ENCODE measurements at places on chromosomes 2 and 18.
A peak's percentile ranks its signal among the peaks of the same experiment; 100 is the strongest.

DNA sequence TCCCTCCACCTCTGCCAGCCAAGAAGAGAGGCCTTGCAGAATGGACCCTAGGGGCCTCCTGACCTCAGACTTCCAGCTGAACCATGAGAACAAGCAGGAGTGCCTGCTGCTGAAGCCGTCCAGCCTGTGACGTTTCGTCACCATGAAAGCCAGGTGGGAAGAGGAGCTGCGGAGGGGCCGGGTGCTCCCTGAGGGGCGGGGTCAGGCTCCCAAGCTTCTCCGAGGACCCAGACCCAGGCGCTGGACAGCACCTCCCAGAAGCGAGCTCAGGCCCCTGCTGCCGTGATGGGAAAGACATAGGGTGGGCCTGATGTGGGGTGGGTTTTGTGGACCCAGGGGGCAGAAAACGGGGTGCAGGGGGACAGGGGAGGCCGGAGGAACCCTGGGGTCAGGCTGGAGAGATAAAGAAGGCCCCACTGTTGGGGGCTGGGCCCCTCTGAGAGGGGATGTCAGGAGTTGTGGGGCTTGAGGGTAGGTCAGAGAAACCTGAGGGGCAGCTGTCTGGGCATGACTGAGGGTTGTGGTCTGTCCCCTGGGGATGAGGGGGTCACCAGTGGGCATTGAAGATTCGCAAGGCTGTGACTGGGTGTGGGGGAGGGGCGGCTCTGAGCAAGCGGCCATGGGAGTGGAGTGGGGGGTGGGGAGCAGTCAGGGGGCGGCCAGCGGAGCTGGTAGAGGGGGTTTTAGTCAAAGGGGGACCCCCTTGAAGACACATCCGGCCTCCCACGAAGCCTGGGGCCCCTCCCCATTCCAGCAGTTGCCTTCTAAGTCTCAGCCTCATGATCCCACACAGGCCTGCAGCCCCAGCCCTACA is 73.4 kb upstream of the ODC1 start:
- DNase-seq = no peak

- DNase-seq = no peak
Measured at GRCh38 chr2:21837168-21837960, 713.6 kb downstream of the TDRD15 start.

GRCh38 chr2:59398081-59398480 is 1155.4 kb downstream of the BCL11A start:
- no peak for DNase-seq

- DNase-seq = no peak
Measured at GRCh38 chr18:3179430-3180089, 40.2 kb downstream of the MYOM1 start.

GRCh38 chr18:48996901-48997463 is 46.2 kb upstream of the SMAD7 start:
- no peak for DNase-seq

- no peak for DNase-seq
Measured at GRCh38 chr18:24600076-24600654, 139.7 kb downstream of the HRH4 start.

DNA sequence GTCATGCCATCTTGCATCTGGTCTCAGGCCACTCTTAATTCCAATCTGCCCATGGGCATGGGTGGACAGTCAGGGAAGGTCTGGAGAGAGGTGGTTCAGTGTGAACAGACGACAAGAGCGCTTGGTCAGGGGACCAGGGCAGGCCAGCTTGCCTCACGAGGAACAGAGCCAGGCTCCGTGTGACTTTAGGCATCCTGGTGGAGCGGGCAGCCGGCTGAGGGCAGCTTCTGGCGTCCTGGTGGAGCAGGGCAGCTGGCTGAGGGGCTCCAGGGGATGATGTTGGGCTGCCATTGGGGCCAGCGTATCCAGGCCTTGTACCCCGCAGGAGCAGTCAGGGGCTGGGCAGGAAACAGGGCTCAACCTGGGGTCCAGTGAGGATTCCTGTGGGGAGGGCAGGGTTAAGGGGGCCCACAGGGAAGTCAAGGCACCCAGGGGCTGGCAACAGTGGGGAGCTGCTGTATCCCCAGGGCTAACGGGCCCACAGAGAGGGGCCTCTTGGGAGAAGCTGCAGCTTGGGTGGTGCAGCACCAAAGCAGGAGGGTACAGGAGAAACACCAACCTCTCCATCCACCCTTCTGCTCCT is 197.9 kb upstream of the TWIST2 start:
- DNase-seq = no peak

GRCh38 chr2:231568785-231569435 is 23.8 kb upstream of the TEX44 start:
- DNase-seq = no peak

GRCh38 chr2:113201496-113202304 is 27.9 kb downstream of the PSD4 start:
- no peak for DNase-seq

GRCh38 chr2:143685421-143686078 is 556.3 kb downstream of the ARHGAP15 start:
- no peak for DNase-seq

DNA sequence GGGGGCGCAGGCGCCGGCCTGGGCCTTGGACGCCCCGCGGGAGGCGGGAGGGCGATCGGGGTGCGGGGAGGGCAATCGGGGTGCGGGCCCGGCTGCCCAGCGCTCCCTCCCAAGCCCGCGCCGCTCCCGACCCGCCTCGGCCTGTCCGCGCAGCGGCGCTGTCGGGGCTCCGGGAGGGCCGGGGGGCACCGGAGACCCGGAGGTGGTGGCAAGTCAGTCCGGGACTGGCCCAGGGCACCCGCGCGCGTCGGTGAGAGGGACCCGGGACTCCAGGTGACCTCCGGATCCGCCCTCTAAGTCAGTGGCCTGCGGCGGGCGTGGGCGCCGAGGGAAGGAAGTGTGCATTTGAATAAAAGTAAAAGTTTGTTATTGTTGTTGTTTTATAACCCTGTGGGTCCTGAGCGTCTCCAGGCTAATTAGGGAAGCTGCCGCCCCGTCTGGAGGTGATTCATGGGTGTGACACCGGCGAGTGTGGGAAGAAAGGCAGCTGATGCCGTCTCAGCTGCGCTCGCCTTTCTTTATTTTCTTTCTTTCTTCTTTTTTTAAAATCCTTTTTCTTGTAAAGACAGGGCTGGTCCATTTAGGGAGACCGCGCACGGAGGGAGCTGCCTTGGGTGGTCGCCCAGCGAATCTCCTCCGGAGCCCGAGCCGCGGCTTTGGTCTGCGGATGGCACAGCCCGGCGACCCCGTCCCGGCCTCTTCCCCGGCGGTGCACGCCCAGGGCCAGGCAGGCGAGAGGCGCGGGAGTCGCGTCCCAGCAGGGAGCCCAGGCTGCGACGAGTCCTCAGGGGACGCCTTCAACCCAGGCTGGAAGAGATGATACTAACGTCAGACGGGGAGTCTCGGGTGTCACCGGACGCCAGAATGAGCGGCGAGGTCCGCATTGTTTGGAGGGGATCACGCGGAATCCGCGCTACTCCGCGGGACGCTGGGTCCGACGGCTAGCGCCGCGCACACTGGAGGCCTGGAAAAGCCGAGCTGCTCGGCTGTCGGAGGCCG is 627 bp upstream of the CRACDL start:
- DNase-seq = peak; percentile 18

GRCh38 chr2:198546122-198546521 is 741.7 kb downstream of the PLCL1 start:
- no peak for DNase-seq

DNA sequence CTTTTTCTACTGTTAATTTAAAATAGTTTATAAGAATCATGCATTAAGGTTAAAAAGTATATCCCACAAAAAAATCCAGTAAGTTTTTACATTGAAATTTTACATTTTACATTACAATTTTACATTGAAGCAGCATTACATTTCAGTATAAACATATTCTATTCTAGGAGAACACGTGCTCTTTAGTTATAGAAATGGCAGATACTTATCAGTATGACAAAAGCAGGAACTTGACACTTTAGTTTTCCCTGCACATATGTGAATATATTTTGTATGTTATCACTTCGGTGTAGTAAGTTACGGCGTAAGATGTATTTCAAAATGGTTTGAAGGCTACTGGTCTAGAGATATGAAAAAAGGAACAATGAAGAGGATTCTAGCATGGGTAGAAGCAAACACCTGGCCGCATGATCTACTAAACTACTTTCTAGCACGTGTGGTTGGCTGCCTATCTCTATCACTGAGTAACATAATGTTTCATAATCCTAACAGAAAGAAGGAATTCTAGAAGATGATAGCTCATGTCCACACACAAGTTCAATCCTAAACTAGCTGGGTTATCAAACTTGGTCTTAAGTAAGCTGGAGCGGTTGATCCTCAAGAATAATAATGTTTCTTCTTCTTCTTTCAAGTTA is 5.4 kb downstream of the IMMT start:
- DNase-seq = no peak

DNA sequence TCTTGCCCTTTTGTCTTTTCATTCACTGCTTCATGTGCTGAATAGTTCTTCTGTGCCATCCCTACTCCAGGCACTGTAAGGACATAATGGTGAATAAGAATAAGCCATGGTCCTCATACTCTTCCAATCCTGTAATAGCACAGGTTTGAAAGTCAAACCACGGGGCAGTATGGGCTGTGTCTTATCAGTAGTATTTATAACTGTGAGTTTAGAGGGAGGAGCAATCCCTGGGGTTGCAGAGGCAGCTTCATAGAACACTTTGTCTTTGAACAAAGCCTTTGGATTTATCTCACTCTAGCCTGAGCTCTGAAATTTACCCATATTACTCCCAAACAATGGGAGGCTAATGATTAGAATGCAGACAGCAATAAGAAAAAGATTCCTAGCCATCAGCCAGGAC is 30.2 kb upstream of the ALK start:
- DNase-seq = no peak

GRCh38 chr2:206274434-206275311 is at the start of gene ZDBF2:
Gene ZDBF2 (plus strand): TSS chr2:206274663. CDS start chr2:206281850, 7,187 bp downstream.
- DNase-seq = peak; percentile 56

- DNase-seq = no peak
Measured at GRCh38 chr2:238754259-238754658, 93.6 kb upstream of the TWIST2 start.

GRCh38 chr2:24497685-24498084 is 6.6 kb downstream of the NCOA1 start:
- DNase-seq = no peak

DNA sequence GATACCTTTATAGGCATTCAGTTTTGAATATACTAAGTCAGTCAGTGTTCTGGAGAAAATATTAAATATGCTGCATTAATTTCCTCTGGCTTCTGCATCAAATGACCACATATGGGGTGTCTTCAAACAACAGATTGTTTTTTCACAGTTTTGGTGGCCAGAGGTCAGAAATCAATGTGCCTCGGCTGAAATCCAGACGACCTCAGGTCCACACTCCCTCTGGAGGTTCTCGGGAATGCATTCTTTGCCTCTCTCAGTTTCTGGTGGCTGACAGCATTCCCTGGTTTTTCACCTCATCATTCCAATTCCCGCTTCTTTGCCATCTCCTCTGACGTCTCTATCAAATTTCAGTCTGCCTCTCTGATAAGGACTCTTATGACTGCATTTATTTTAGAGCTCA is 142.3 kb downstream of the ZNF407 start:
- DNase-seq = no peak

- no peak for DNase-seq
Measured at GRCh38 chr2:78817430-78817829, 208.1 kb upstream of the REG3G start.

GRCh38 chr2:181574321-181574720 is 82.6 kb downstream of the CERKL start:
- DNase-seq = no peak

- no peak for DNase-seq
Measured at GRCh38 chr2:197997083-197997541, 192.7 kb downstream of the PLCL1 start.

DNA sequence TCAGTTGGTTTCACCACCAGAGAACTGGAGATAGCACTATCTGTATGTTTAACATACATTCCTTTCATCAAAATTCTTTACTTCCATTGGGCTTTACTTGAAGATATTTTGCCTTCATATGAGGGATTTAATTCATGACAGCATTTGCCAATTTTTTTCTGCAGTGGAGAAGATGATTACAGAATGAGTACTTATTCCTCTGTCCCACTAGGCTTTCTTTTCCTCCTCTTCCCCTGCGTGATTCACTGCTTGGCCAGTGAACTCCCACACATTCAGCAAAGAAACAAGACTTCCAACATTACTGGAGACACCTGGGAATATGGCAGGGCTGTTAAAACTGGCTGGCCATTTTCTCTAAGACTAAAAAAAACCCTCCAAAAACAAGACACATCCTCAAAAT is 425.8 kb upstream of the KCNH7 start:
- no peak for DNase-seq

DNA sequence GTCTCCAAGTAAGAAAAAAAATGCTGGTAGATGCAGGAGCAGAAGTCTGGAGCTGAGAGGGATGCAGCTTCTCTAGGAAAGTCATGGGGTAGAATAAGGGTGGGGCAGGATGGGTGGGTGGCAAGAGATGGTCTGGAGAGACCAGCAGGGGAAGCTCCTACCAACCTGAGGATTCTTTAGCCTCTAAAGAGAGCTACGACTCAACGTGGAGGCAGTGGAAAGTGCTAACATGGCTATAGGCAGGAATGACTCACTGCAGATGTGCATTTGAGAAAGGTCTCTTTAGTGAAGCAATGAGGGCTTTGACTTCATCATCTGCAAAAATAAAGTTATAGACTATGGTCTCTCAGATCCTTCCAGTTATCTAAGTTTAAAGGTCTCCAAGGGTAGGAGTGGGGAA is 722.8 kb upstream of the RAB6C start:
- no peak for DNase-seq

- DNase-seq = no peak
Measured at GRCh38 chr2:217510771-217511291, 492.0 kb downstream of the TNS1 start.

GRCh38 chr18:46080156-46080555 is 8.1 kb upstream of the PSTPIP2 start:
- DNase-seq = no peak

DNA sequence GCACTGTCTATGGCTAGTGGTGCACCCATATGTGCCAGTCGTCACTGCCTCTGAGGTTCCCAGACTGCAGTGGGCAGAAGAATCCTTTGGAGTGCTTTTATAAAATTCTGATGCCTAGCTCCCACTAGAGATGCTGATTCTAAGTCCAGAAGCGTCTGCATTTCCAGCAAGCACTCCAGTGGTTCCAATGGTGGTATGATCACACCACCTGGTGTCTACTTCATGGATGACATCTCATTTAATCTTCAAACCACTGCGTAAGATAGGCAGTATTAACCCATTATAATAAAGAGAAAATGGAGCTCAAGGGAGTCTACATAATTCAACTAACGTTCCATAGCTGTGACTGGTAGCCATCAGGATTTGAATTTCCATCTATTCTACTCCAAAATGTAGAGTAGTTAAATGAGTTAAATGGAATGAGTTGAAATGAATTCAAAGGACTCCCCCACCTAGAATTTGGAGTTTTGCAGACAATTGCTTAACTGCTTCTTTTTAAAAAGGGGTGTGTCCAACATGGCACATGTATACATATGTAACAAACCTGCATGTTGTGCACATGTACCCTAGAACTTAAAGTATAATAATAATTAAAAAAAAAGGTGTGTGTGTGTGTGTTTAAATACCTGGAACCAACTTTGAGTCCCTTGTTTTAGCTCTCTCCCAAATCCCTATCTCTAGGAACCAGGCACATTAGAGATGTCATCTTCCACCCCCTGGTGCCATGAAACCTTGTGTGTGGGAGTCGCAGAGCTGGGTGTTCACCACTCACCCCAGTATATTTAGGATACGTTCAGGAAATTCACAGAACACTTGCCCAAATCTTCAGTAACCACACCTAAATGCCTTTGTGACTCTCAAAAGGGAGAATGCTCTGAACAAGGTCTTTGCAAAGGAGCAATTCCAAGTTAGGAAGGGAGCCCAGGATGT is 14.1 kb downstream of the LAMA3 start:
- DNase-seq = no peak

Measured in stimulated activated CD4-positive, alpha-beta T cell treated with anti-CD3 and anti-CD28 coated beads, Interleukin-4, amount 100 ng/mL, for 4 hours (primary cell).